A172 (cell line): ENCODE measurements at places on chromosomes 16 and 17.

- DNase-seq, result no peak
Observed at GRCh38 chr17:58932956-58933355, 173.7 kb downstream of the TRIM37 start.

DNA sequence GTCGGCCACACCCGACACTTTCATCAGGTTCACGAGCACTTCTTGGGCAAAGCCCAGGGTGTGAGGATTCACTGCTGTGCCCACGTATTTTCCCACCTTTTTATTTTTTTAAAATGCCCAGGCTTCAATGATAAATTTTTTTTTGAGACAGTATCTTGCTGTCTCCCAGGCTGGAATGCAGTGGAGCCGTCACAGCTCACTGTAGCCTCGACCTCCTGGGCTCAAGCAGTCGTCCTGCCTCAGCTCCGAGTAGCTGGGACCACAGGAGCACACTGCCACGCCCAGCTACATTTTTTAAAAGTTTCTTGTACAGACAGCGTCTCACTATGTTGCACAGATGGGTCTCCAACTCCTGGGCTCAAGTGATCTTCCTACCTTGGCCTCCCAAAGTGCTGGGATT is 17.8 kb downstream of the UTS2R start:
- no peak for DNase-seq

DNA sequence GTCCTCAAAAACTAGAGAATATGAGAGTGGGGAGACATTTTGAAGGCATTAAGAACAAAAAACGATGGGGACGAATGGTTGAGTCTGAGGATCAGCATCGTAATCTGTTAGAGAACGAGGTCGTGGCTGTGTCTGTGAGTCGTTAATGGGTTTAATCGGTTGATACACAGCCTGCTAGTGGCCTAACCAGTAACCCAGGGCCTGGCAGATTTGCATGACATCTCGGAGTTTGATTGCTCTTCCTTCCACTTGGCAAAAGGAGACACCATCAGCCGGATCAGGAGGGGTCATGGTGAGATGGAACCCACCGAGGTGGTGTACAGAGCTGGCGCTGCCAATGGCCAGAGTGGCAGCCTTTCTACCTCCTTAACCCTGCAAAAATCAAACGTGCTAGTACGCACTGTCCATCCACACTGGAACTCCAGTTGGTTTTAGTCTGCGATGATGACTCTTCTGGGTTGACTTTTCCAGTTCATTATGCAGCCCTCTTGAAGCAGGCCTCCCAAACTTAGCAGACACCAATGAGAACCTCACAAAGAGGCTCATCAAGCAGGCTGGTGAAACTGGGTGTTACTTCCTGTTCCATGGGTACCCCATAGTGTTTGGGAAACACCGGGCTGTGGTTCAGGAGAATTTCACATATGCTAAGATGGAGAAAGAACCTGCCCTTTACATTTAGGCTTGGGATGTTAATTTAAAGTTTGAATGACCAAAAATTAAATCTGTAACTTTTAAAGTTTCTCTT is 4.1 kb downstream of the HS3ST3B1 start:
- no peak for DNase-seq

DNA sequence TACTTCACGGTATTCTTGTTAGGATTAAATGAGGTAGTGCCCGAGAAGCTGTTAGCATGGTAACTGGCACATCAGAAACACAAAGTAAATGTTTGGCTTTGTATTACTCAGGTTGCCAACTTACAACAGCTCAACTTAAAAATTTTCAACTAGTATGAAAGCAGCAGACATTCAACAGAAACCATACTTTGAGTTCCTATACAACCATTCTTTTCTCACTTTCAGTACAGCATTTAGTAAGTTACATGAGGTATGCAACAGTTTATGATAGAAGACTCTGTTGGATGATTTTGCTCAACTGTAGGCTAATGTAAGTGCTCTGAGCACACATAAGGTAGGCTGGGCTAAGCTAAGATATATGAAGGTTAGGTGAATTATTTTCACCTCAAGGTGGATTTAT is 7.7 kb downstream of the CENPN start:
- DNase-seq, result no peak

- no peak for DNase-seq
Observed at GRCh38 chr17:50551884-50552283, 4.9 kb downstream of the SPATA20 start.

- DNase-seq, result no peak
Observed at GRCh38 chr16:22322021-22322471, 24.8 kb downstream of the POLR3E start.

DNA sequence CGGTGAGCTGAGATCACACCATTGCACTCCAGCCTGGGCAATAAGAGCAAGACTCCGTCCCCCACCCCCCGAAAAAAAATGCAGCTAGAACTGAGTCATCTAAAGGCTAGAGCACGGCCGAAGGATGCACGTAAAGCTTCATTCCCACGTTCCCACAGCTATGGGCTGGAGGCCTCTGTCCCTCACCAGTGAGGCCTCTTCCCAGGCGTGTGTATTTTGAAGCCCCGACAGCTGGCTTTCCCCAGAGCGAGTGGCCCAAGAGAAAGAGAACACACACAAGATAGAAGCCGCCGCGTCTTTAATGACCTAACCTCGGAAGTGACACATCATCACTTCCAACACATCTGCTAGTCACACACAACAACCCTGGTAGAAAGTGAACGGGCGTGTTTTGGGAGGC is 6.6 kb upstream of the KCTD5 start:
- no peak for DNase-seq

DNA sequence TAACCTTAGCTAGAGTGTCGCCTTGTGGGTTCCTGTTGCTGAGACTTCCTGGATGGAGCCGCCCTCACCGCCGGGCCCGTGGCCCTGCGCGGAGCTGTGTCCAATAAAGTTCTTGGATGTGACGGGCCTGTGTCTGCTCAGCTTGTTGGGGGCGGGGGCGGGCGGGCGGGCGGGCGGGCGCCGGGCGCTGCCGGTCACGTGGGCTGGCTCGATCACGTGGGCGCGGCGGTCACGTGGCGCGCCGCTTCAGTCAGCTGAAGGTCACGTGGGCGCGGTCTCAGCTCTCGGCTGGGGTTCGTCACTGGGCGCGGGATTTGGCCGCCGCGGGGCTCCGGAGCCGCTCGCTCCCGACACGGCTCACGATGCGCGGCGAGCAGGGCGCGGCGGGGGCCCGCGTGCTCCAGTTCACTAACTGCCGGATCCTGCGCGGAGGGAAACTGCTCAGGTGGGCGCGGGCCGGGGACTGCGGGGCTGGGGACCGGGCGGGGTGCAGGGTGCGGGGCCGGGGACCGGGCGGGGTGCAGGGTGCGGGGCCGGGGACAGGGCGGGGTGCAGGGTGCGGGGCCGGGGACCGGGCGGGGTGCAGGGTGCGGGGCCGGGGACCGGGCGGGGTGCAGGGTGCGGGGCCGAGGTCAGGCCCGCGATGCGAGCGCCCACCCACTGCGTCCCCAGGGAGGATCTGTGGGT is at the start of gene AMDHD2:
AMDHD2 (plus strand) TSS at position 275 of the 687 bp plus-strand sequence; CDS start at position 363, 88 bp downstream.
- peak; percentile 79 for DNase-seq
